T-helper 1 cell (primary cell): ENCODE measurements at places on chromosomes 5 and 9.

DNA sequence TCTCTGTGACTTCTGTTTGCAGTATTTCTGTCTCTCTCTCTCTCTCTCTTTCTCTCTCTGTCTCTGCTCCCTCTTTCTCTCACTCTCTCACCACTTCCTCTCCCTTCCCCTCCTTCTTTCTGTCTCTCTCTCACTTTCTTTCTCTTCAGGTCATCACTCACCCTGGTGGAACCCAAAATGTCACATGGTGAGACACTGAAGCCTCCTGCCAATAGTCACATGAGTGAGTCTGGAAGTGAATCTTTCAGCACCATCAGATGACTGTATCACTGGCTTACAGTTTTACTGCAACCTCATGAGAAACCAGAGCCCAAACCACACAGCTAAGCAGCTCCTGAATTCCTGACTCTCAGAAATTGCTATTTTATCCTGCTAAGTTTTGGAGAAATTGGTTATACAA is 414.6 kb downstream of the CAAP1 start:
- DNase-seq, result no peak

DNA sequence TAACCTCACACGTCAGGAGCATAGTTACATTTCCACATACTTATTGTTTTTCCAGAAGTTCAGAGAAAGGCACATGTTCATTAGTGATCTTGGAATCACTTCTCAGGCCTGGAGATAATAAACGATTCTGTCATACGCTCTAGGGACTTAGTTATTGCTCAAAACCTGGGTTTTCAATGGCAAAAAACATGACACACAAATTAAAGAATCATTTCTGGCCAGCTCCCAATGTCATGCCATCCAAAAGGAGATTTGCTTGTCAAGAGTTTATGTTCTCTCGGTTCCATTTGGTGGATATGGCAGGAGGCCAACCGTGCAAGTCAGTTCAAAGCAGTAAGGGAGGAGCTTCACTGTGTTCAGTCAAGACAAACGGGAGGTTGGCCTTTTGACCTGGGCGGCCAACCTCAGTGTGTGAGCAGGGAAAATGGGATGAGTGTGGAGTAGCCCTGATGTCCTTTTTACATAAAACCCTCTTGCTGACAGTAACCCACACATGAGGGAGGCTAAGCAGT is 123.4 kb downstream of the NXNL2 start:
- no peak for DNase-seq

GRCh38 chr5:87233143-87233542 is 34.5 kb upstream of the RASA1 start:
- no peak for DNase-seq

DNA sequence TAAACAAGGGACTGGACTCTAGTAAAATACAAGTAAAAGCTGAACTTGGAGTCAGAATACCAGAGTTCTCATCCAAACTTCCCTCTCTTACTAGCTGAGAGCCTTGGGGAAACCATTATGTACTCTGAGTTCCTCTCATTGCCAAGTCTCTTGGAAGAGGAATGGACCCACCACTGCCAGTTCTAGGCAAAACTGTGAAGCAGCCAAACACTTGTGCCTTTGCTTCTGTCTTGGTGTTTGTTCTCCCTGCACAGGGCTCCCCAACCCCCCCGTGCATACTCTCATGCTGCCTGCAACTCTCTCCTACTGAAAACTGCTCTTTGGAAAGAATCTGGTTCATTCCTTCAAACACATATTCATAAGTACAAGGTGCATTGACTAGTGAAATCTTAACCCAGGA is 102.6 kb downstream of the PDZD2 start:
- DNase-seq, result no peak

GRCh38 chr9:456365-456764 is 241.7 kb downstream of the DOCK8 start:
- no peak for DNase-seq

- no peak for DNase-seq
Measured at GRCh38 chr5:22249209-22249729, 603.9 kb downstream of the CDH12 start.

GRCh38 chr9:130624154-130624553 is 40.2 kb upstream of the PRDM12 start:
- DNase-seq, result no peak

- DNase-seq, result no peak
Measured at GRCh38 chr5:71830681-71831539, 111.8 kb downstream of the CARTPT start.
